ENCODE measurements at places on chromosomes 12 and 14.

DNA sequence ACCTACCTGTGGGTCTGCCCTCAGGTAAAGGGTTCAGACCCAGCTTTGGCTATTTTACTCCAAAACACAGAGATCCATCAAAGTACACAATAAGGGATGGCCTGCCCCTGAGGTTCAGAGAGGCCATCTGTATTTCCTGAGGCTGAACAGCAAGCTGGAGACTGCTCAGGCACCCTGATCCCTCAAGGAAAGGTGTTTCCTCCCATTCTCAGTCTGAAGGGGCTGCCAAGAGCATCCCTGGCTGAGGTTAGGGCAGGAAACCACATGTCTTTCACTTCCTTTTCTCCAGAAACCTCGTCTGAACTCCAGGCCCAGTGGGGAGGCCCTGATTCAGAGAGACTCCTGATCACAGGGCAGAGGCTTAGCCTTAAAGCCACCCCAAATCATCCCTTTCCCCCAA lies 1.5 kb downstream of the RILPL1 start:
- DNase-seq: peak; percentile 12

DNA sequence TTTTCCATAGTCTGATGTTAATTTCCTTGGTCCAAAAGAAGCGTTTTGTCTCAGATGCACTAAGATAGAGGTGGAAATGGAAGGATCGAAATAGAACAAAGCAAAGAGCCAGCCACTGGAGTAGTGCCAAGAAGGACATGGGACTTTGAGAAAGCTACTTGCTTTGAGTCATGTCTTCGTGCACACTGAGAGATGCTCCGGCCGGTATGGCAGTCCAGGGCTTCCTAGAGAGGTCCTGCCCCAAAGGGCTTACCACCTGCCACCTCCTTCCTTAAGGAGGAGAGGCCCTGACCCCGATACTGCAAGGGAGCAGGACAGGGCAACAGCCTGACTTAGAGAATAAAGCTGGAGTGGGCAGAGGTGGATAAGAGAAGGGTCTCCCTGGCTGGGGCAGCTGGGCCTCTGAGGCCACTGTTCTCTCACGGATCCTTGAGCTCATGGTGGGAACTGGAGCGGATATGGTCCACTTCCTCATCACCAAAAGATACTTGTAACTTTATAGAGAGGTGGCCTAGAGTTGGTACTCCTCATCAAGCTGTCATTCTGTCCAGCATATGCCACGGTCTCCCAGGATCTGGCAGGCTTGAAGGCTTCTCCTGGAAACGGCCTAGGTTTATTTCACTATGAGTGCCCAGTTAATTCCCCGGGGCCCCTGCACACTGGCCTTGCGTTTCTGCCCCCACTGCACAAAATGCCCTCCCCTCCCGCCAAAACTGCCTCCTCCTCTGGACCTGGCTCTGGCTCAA lies 57.4 kb downstream of the FOXN3 start:
- no peak for DNase-seq

GRCh38 chr12:121990692-121991603 lies 30.7 kb upstream of the BCL7A start:
- DNase-seq: peak; percentile 75

DNA sequence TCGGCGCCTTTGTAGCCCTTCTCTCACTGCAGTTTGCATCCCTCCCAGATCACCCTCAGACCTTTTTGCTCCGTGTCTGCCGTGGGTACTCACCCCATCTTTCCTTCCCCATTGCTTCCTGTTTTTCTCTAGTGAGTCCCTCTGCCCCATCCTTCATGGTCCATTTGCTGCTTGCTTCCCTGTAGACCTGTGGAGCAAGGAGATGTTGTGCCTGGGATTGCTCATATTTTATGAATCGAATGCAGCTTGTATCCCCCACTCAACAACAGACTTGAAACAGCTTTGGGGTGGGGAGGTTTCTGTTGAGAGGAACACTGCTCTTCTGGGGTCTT lies 661 bp downstream of the DENR start:
- peak; percentile 40 for DNase-seq

- peak; percentile 66 for DNase-seq
Measured at GRCh38 chr12:109020146-109020795, 597 bp downstream of the SVOP start.

GRCh38 chr12:84911271-84912197 lies 1.1 kb downstream of the SLC6A15 start:
- peak; percentile 93 for DNase-seq

DNA sequence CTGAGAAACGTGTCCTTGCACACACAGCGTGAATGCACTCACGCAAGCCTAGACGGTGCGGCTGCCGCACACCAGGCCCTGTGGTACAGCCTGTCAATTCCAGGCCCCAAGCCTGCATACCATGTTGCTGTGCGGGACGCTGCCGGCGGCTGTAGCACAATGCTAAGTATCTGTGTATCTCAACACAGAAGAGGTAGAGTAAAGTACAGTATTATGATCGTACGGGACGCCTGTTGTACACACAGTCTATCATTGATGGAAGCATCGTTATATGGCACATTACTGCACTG lies 45.0 kb downstream of the AMN start:
- no peak for DNase-seq

DNA sequence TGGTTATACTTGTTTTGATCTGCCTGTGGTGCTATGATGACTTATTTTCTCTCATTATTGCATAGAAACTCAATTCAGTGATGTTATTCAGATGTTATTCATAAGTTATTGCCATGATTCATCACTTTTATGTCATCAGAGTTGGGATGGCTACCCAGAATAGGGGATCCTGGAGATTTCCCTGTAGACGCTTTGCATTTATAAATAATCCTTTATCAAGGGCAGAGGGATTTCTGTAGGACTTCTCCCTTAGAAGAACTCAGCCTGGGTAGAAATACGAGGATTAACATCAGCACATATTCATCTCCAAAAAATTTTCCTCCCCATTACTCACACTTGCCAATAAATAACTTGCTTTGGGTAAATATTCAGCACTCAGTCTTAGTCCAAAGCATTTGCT lies 4.9 kb downstream of the GPRC5A start:
- no peak for DNase-seq

DNA sequence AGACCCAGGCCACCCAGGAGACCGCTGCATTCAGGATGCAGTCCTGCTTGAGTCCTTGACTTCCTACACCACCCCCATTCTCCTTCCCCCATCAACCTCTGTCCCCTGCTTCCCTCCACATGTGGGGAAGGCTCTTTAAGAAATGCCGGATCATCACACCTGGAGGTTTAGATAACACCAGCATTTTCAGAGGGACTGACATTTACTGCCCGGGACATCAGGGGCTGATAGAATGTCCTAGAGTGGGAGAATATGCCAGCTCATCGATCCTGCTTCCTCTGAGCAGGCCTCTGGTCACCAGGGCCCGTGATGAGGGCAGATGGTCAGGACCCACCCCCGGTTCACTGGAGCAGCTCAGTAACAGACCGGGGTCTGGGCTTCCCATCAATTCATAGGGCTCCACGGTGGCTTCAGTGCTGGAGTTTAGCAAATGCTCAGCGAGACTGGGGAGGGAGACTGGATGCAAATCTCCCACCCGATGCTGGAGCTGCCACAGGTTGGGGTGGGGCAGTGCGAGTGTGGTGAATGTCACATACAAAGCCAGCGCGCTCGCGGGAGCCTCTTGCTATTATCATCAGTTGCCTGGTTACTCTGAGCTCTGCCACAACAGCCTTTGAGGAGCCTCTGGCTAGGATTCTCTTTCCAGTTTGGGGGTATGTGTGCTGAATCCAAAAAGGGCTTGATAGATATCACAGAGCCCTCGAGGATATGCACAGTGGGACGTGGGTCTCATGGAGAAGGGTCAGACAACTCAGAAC lies 111.6 kb downstream of the RBM19 start:
- DNase-seq: no peak

DNA sequence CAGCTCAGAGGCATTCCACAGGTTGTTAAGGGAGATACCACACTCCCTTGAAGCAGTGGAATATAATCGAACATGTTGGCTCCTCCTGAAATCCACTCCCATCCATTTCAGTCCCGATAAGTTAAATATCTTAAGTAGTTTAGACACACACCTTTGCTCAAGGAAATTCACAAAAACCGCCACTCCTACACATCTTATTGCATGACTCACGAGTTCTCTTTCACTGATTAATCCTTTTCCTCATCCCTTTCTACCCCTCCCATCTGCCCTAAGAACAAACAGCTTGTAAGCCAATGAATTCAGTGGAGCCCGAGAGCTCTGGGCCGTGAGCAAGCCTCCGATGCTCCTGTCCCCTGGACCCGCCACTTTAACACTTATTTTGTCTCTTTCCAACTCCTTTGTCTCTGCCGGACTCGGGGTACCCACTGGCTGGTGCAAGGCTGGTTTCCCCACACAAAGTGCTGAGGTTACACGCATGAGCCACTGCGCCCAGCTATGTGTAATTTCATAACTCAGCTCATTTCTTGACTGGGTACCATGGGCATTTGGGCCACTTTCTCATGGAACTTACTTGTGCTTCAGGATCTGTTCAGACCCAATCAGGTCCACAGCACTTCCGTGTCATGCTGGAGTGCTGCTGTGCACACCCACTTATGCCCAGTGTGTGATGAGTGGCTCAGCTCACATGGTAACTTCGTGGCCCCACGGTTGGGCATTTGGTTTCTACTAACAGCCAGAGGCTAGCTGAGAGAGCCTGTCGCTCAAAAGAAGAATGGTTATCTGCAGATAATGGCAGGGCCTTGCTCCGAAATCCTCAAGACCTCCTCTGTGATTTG lies 171.8 kb upstream of the ALG10B start:
- DNase-seq: no peak

DNA sequence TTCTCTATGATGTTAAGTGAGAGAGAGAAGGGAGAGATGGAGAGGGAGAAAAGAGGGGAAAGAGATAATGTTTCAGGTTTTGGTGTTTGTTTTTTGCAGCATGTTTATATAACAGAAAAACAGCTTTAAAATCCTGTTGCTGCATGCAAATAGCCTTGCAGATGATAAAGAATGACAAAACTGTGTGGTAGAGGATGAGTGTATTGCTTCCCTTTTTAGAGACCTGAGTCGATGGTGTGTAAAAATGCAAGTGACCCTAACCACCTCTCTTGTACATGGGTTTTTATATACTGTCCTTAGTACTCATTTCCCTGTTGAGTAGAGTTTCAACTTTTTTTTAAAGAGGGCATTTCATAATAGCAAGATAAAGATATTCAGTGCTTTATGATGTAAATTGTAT lies 249.1 kb downstream of the AKAP6 start:
- DNase-seq: no peak

DNA sequence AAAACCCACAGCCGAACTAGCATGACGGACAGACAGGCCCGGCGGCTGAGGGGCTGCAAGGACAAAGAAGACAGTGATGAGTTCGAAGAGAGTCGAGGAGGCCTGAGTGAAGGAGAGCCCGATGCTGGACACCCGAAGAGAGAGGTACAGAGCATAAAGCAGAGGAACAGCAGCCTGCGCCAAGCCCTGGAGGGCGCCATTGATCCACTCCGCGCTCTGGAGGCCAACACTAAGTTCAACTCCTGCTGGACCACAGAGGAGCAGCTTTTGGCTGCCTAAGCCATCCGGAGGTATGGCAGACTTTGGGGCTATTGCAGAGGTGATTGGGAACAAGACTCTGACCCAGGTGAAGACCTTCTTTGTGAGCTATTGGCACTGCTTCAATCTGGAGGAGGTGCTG lies 7.8 kb upstream of the PLXNC1 start:
- peak; percentile 54 for DNase-seq

GRCh38 chr14:81275305-81276072 lies 54.7 kb upstream of the GTF2A1 start:
- no peak for DNase-seq

- DNase-seq: no peak
Measured at GRCh38 chr12:122999986-123000420, 19.5 kb downstream of the ARL6IP4 start.

- peak; percentile 15 for DNase-seq
Measured at GRCh38 chr12:58310809-58311622, 369.6 kb downstream of the ATP23 start.

DNA sequence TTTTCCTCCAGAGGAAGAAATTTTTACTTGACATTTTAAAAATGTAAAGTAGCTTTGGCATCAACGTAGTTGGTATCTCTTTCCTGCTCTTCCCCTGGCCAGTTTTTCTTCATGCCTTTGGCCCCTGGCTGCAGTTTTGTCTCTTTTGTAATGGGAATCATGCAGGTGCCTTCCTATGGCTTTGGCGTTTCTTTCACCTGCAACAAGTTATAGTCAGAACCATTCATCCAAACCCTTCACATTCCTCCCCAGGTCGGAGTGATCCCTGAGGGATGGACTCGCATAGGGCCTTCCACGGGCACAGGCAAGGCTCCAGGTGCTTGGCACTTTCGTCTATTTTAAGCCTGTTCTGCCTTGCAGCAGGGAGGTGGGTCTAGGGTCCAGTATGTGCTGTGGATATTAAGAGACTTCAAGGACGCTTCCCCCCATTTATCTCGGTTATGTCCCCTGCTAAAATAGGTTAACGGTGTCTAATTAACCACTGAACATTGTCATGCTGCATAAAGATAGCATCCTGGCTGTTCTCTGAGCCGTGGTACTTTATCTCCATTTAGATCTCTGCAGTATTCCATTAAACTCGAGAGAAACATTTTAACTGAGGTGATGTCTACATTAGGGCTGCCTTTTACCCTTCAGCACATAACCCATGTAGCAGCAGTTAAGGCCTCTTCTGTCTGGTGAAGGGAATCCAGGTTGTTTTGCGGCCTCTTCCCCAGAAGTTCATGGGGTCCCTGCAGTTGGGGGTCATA lies 66.3 kb downstream of the IFT43 start:
- DNase-seq: no peak

DNA sequence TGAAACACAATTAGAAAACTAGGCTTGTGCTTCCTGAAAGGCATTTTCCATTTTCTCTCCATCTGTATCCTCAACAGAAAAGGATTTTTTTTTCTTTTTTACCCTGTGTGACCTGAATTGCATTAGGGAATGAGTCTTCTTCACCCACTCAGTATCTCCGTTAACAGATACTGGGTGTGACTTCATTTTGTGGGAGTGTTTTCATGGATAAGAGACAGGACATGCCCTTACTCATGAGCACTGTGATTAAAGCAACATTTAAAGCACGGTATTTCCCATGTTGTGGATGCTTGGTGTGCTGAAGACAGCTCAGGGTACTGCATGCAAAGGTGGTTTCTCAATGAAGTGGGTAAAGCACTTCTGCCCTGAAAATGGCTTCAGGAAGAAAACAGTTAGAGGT lies 1397.3 kb upstream of the TMEM132C start:
- no peak for DNase-seq

DNA sequence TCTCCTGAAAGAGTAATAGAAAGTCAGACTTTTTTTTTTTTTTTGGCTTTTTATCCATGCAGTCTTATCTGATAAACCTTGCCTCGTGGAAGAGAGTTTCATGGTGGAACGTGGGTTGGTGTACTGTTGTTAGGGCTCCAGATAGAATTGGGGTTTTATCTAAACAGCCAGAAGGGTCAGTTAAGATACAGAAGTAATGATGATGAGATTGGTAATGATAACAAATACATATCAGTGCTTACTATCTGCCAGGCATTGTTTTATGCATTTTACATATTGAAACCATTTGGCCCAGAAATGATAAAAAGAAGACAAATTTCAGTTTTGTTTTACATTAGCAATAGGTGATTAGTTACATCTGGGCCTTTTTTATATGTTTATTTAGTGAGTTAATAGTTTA lies 372.8 kb upstream of the PRICKLE1 start:
- DNase-seq: no peak

- DNase-seq: peak; percentile 11
Measured at GRCh38 chr14:26765768-26766520, 168.1 kb upstream of the NOVA1 start.

All from NCI-H69 (cell line).